Stimulated activated CD4-positive, alpha-beta T cell treated with anti-CD3 and anti-CD28 coated beads, Interleukin-2, amount 100 ng/mL, for 4 hours (primary cell): ENCODE measurements at places on chromosomes 3 and 15.

GRCh38 chr15:78033864-78034263, 43.6 kb downstream of the TBC1D2B start:
- DNase-seq: no peak

DNA sequence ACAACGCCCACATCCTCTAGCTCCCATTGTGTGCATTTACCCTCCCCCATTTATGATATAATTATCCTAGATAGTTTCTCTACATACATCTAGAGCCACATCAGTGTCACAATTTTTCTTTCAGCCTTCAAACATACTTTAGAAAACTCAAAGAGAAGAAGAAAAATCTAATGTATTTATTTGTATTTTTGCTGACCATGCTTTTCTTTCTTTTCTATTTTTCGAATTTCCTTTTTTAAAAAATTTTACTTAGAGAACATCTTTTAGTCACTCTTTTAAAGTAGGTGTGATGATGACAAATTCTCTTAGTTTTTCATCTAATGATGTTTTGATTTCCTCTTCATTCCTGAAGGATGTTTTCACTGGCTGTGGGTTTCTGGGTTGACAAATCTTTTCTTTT, 117.0 kb upstream of the CHL1 start:
- DNase-seq: no peak

- DNase-seq: no peak
Measured at GRCh38 chr3:37123292-37123691, 51.1 kb downstream of the LRRFIP2 start.

DNA sequence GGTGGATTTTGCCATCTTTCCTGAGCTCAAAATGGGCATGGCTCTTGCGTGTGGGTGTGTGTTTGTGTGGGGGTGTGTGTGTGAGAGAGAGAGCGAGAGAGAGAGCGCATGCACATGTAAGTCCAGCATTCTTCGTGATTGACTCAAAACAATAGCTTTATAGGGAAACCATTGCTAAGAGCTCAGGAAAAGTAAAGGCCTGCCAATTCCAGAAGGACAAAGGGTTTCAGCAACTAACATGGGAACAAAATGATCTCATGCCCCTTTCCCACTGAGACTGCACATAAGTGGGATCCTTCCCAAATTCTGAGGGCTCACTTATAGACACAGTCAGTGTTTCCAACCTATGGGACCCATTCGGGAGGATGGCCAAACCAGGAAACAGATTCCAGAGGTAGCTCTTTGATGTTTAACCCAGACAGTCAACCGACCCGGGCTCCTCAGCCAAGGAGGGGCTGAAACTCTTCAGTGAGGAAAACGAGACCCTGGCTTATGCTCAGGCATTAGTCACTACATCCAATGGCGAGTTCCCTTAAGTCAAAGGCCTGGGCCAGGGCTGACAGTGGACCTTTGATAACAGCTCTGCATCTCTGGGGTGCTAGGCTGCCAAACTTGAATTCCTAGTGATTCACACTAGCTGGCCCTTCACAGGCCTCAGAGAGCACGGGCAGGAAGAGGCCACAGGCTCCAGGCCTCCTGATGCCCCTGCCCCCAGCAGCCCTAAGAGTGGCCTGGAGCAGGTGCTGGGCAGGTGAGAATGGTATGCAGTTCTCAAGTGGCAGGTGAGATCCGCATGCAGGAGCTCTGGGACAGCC, 305.0 kb upstream of the C2CD4B start:
- no peak for DNase-seq

- DNase-seq: no peak
Measured at GRCh38 chr15:69663982-69664381, 211.4 kb downstream of the RPLP1 start.

DNA sequence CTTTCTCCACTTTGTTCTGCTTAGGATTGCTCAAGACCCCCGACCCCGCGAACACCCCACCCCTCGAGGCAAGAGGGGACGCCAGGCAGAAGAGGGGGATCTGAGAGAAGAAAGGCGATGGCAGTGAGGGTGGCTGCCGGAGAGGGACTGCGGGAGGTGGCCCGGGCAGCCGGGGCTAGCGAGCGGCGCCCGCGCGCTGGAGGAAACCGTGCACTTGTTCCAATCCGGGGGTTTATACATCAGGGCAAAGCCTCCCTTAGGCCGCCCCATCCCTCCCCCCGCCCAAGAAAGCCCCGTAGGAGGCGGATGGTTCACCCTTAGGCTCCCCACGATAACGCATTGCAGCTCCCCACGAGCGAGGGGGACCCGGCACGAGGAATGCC, 475 bp downstream of the ERC2 start:
- no peak for DNase-seq

DNA sequence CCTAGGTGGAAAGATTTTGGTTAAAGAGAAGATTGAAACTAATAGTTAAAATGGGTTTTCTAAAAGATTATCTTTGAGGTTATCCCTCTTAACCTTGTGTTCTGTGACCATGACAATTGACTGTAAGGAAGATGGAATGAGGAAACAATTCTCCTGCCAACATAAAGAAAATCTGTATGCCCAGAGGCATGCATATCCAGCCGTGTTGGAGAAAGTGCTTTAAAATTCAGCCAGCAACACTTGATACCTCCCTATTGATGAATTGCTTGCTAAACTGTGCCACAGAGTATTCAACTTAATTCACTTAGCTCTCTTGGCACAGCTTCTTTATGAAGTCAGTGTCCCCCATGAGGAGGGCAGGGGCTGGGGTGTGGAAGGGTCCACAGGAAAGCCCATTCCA, 203.5 kb downstream of the UBE2E2 start:
- DNase-seq: no peak

DNA sequence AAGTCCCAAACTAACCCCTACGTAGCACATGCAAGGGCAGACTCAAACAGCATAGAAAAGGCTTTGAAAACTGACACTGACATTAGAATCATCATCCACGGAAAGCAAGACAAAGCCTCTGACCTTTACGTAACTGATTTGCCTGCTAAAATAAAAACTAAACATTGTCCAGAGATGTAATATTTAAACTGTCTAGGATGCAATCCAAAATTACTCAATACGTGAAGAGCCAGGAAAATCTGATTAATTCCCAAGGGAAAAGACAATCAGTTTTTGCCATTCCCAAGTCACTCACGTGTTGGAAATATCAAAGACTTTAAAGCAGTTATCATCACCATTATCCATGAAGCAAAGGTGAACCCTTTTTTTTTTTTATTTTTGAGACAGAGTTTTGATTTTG, 13.3 kb upstream of the IQCF1 start:
- no peak for DNase-seq

DNA sequence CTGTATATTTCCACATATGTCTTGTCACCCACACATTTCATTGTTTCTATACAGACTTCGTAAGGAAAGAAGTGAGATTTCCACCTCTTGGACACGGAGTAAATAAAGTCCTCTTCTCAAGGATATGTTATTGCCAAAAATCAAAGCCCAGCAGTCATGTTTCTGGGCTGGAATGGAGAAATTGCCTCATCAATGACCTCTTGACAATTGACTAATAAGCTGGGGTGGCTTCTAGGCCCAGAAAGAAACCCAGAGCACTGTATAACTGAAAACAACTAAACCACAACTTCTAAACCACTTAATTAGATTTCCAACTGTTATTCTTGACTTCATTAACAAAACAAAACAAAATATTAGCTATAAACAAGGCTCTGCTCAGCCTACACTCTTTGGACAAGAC, 56.4 kb upstream of the SLC24A5 start:
- DNase-seq: no peak

DNA sequence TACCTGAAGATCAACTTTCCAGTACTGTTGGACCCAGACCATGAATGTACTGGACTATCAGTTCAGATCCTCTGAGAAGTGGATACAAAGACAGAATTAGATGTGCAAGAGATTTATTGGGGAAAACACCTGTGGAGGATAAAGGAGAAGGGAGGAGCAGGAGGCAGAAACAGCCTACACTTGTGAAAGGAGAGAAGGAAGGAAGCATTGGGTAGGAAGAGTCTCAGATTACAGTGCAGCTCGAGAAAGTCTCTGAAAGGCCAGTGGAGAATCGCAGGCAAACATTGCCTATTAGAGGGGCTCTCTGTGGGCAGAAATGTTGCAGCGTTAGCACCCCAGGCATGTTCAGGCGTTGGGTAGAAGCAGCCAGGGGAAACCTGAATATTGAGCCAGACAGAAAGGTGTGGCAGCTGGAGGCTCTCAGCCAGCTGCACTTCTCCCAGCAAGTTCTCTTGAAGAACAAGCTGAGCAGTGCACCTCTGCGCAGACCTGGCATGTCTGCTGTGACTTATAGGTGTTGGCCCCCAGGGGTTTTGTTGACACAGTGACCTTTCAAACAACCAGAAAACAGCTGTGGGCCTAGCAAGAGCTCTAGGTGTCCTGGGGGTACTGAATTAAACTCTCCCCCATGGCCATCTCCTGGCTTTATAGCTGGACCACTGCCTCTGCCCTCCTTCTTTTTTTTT, 7.0 kb downstream of the CHST14 start:
- no peak for DNase-seq

DNA sequence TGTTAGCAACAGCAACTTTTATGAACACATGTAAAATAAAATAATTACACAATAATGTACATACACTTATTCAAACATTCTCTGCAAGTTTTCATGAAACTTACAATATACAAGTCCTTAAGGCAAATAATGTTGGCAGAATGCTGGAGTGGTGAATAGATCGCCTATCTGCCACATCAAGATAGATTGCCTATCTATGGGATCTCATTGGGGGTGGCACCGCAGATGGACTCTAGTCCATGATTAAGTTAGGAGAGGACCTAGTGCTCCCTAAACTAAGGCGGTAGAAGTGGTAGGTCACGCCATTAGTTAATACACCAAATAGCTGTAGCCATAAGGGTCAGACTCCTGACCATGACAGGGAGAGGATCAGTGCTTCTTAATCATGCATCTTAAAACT, 315.7 kb downstream of the GBE1 start:
- no peak for DNase-seq

DNA sequence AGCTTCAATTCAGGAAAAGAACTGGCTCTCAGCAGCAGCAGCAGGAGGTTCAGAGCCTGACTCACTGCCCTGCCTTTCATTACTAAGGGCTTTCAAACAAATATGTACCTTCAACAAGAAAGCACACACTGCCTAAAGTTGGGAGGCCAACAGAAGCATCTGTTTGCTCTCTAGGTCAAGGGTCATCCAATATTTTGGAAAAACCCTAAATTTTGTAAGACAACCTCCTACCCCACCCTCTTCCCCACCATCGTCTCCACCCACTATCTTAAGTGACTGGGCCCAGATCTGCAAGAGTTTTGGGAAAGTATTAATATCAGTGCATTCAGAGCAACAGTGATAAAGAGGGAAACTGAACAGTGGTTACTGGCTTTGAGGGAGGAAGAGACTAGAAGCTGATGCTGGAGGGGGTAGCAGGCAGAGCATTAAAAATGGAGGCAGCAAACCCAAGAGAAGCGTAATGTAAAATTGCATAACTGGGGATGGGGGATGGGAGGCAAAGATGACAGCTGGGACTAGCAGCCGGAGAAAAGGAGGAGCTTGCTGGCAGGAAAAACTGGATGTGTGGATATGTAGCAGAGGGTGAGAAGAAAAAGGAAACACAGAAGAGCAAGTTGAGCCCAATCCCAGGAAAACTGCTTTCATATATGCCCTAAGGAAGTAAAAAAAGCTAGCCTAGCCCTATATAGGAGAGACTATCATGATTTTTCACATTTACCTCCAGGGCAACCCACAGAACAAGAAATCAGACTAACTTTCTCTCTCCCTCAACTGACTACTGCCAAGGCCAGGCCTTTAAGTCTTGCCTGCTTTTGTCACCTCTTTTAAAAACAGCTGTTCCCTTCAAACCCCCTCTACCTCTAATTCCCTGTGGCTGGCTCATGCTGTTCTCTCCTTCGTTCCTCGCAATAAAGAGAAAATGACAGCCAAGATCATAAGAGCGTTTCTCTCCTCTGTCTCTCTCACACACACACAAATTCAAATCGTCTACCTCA, 31.4 kb downstream of the NPTN start:
- DNase-seq: no peak

DNA sequence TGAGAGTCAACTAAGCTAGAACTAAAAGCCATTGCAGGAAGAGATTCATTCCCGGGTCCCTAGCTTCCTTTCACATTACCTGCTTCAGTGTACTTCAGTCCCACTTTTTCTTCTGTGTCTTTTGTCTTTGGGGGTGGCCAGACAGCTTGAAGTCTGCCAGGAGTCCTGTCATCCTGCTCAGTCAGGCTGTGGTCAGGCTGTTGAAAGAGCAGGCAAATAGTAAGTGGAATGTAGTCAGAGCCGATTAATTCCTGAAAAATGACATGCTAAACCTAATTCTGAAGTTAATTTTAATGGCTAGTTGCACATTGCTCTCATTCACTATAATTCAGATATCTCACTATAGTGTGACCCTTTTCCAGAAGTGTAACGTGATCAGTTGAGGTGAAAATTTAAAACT, 129.6 kb downstream of the FMN1 start:
- DNase-seq: no peak

- DNase-seq: no peak
Measured at GRCh38 chr3:127384717-127385539, 97.1 kb upstream of the PRR20G start.

GRCh38 chr3:179652447-179653095, at the start of gene USP13:
Gene USP13 (plus strand): TSS chr3:179653040. CDS start chr3:179653226, 186 bp downstream.
- peak; percentile 47 for DNase-seq

- DNase-seq: no peak
Measured at GRCh38 chr3:25442486-25442885, 14.4 kb downstream of the RARB start.

DNA sequence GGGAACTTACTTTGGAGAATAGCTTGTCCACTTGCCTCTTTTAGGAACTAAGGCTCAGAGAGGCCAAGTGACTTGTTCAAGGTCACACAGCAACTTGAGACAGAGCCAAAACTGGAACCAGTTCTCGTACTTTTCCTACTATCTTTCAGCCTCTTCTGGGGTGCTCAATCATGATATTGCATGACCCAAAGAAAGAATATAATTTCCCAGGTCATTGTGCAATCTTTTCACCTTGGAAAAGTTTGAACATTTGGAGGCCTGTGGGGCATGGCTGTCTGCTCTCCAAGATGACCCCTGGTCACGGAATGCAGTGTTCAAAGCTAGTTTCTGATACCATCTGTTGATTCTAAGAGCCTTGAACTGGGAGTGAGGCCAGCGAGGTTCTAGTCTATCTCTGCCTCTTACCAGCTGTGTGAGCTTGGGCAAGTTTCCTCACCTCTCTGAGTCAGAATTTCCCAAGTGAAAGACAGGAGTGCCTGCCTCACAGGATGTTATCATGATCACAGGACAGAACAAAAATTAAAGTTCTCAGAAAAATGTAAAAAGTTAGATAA, 89.7 kb downstream of the BDH1 start:
- DNase-seq: no peak
